Glomerular endothelial cell (primary cell): ENCODE measurements at places on chromosomes 2 and 18.

DNA sequence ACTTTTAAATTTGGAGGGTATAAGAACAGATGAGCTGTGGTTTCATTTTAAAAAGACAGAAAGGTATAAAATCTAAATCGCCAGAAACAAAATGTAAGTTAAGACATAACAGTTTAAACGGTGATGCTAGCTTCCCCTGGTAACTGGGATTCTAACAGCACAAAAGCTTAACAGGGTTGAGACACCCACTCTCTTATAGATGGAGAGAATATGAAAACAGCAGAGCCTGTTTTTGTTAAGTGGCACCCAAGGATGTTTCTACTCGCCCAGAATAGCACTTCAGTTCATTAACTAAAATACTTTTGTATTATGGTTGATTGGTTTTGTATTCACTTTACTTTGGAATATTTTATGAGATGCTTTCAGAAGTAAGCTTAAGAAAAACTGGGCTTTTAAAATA is 151.9 kb upstream of the RND3 start:
- no peak for DNase-seq

DNA sequence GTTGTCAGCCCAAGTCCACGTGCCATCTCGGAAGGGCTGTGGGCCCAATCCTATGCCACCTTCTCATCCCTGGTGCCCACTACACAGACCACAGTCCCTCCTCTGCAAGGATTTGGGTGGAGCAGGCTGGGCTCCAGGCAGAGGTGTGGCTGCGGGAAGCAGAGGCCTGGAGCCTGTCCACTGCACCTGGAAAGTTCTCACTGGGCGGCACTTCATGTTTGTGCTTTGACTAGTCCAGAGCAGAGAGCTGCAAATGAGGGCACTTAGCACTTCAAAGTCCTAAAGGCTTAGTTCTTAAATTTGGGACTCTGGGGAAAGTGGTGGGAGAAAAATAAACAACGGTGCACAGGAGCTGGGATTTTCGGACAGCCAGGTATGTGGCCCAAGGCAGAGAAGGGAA is 308.9 kb upstream of the POU3F3 start:
- DNase-seq, result no peak

GRCh38 chr2:63192169-63192888 is 141.7 kb downstream of the OTX1 start:
- no peak for DNase-seq

GRCh38 chr18:31267823-31268481 is 50.0 kb upstream of the DSG1 start:
- DNase-seq, result no peak

DNA sequence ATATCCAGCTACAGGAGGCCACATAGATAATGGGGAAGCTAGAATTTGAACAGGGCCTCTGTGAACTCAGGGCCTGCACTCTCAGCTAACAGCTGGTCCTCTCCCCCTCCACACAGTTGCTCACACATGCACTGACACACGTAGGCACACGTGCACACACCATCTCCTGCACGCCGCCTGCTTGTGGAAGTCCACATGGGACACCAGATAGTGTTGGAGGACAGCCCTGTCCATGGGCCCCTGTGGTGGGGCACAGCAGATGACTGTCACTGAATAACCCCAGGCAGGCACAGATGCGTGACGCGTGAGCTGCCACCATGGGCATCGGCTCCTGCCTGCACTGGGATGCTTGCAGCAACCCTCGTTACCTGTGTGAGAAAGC is 52.9 kb downstream of the ADI1 start:
- DNase-seq, result no peak

DNA sequence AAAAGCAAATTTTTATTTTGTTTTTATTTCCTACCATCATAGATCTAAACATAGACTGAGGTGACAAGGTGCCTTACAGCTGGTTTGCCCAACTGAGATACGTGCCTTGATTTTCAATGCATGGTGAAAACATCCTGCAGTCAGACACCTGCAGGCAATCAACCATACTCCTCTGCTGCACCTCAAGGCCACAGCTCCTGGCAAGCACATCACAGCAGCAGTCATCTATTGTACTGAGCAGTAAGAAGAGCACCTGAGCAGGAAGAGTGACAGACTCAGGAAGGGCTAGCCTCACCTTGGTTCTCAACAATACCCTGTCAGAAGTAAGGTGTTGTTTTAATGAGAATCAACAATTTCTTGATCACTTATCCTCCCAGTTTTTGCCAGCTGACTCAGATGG is 1206.8 kb upstream of the NRXN1 start:
- no peak for DNase-seq

DNA sequence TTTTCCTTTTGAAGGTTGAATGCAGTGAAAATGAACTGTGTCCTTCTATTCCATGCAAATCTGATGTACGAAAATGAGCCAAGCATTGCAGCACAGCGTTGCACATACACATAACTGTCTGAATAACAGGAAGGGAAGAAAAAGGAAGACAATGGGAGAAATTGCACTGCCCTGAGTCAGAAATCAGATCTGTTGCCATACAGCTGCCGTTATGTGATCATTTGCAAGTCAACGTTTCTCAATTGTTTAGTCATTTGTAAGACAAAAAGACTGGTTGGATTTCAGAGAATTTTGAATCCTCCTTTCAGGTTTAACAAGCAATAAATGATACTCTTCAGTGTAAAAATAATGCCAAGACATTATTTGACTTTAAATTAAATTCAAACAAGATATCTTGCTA is 284.1 kb downstream of the DSEL start:
- DNase-seq, result peak; percentile 85

- DNase-seq, result no peak
Measured at GRCh38 chr2:37326285-37326684, 1.7 kb upstream of the PRKD3 start.

- DNase-seq, result no peak
Measured at GRCh38 chr2:107437807-107438206, 388.9 kb upstream of the RGPD4 start.

DNA sequence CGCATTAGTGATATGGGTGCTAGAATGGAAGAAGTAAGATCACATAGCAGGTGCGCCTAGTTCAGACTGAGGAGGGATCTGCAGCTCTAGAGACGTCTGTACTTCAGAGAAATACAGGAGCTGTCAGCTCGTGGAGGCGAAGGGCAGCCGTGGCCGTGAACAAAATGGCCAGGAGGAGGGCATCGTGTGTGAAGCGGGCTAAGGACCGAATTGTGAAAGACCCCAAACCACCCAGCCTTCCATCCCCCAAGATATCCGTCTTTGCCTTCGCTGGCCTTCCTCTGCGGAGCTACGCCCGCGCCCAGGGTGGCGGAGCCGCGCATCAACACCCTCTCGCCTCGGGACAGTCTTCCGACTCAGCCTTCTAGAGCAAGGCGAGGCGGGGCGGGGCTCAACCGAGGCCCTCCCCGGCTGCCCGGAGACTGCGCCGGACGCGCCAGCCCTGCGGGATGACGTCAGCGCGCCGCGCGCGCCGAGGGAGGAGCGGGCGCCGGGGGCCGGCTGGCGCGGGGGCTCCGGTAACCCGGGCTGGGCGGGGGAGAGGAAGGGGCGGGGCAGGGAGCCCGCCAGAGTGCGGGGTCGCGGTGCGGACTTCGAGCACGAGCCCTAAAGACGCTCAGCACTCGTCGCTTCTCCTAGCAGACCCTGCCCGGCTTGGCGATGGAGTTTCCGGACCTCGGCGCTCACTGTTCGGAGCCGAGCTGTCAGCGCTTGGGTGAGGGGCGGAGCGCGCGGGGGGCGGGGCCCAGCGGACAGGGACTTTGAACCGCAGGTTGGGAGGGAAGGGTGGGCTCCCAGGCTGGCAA is at the start of gene ZFAND2B:
ZFAND2B (plus strand) TSS at position 455 of the 806 bp plus-strand sequence; CDS start at position 661, 206 bp downstream.
- DNase-seq, result no peak

GRCh38 chr2:240560084-240560479 is at the start of gene DUSP28:
TSS of gene DUSP28 (plus strand) at chr2:240560357. CDS start at chr2:240560685, 328 bp downstream.
- no peak for DNase-seq

- DNase-seq, result no peak
Measured at GRCh38 chr2:224596289-224596688, 11.1 kb upstream of the CUL3 start.

- no peak for DNase-seq
Measured at GRCh38 chr2:143075711-143076110, 53.5 kb upstream of the ARHGAP15 start.

DNA sequence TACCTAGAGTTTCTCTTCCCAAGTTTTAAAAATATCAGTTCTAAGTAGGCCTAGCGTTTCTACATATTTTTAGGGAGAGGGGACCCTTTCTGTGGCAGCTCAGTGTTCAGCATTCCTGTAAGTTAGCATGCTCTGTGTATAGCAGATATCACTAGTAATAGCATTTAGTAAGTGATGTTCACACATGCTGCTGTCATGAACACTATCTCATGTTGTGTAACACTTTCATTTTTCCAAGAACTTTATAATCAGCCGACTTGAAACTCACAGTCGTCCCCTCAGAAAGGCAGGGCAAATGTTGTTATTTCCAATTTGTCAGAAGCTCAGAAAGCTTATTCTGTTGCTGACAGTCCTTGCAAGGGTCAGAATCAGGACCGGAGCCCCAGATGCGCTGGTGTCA is 267.7 kb downstream of the ALPK2 start:
- DNase-seq, result no peak

- DNase-seq, result no peak
Measured at GRCh38 chr2:85437488-85438200, 19.1 kb downstream of the SH2D6 start.

DNA sequence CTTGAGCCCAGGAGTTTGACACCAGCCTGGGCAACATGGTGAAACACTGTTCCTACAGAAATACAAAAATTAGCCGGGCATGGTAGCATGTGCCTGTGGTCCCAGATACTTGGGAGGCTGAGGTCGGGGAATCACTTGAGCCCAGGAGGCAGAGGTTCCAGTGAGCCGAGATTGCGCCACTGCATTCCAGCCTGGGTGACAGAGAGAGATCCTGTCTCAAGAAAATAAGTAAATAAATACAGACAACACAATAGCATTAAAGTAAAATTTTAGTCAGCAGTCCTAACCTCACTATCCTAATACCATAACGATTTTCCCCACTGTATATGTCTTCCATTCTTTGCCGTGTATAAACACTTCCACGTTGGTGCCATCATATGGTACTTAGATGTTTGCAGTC is 83.0 kb upstream of the MBOAT2 start:
- DNase-seq, result no peak

DNA sequence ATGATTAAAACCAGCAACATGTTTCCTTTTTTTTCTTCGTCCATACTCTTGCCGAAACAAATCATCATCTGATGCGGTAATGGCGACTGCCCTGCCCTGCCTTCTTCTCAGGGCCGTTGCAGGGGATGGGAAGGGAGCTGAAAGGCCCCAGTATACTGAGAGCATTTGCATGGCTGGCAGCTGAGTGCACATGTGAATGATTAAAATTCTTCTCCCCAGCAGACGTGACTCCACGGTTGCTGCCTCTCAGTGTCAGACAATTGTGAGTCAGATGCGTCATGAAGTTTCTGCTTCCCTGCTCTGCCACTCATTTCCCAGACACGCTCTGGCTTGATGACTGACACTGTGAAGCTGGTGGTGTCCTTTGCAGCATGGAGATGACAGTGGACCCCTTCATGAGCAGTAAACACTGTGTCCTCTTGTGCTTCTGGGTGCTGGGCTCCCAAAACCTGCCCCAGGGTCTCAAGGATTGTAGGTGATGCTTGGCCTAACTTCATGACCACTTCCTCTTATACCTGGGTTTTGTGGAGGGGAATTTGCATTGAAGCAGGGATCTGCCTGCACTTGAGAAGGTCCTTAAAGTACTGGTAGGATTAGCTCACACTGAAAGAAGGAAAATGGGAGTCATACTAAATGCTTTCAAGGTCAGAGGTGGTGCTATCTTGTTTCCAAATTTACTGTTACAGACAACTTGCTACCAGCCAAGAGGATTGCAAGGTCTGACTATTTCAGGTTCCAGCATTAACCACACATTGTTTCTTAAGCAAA is 222.5 kb upstream of the COPS8 start:
- no peak for DNase-seq

- no peak for DNase-seq
Measured at GRCh38 chr2:158955842-158956365, 12.5 kb upstream of the TANC1 start.

- DNase-seq, result no peak
Measured at GRCh38 chr18:76530846-76531245, 35.8 kb upstream of the ZNF516 start.

- DNase-seq, result no peak
Measured at GRCh38 chr2:88247531-88247930, 77.4 kb downstream of the THNSL2 start.

GRCh38 chr18:77202329-77202728 is 47.3 kb upstream of the GALR1 start:
- DNase-seq, result no peak

- no peak for DNase-seq
Measured at GRCh38 chr2:239035997-239036731, 188.3 kb downstream of the TWIST2 start.

DNA sequence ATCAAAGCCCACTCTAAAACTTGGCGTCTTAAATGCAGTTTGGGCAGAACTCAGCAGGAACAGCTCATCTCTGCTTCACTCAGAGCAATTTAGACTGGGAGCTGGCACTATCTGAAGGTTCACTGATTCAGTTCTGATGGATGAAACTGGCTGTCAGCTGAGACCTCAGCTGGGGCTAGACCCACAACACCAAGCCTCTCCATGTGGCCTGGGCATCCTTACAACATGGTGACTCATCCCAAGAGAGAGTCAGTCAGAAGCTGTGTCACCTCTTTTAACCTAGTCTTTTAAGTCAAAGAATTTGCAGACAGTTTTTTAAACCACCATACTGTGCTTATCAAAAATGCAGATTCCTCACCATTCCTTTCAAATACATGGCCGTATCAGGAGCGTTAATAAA is 62.6 kb upstream of the ZNF397 start:
- DNase-seq, result no peak

- no peak for DNase-seq
Measured at GRCh38 chr2:30249354-30249753, 18.0 kb downstream of the LBH start.

DNA sequence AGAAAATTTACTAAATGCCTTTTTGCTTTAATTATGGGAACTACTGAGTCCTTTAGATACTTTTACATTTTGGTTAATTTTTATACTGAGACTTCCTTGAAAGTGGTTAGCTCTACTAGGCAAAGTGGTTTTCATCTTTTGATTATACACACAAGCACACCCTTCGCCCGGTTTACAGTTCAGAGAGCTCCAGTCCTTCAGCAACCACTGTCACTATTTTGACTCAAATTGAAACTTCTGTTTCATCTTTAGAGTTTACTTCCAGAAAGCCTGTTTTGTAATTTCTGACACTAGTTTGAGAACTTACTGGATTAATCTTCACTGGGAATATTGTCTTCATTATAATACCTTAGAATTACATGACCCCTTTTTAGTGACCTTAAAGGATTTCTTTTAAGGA is 140.3 kb upstream of the FOSL2 start:
- no peak for DNase-seq

- no peak for DNase-seq
Measured at GRCh38 chr2:225117051-225117716, 74.9 kb upstream of the DOCK10 start.

- no peak for DNase-seq
Measured at GRCh38 chr2:200443916-200444315, 66.0 kb downstream of the KCTD18 start.

DNA sequence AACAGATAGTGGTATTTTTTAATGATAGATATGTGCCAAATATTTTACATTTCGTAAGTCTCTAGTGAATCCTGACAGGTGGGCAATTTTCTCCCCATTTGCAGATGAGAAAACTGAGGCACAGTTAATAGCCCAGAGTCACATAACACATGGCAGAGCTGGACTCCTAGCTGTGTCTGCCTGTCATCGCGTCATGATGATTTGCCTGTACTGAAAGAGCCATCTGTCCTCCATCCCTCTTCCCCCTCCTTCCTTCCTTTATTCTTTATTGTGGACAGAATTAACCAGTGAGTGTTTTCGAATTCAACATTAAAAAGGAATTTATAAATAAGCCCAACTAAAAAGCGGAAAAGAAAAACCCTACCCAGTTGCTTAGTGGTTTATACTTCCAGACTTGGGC is 3.2 kb downstream of the DNAJB2 start:
- DNase-seq, result no peak

- DNase-seq, result no peak
Measured at GRCh38 chr2:54964816-54965215, 85.4 kb downstream of the RTN4 start.
